Mesenchymal stem cell (in vitro differentiated cells and primary cell): ENCODE measurements at places on chromosomes 11 and 22.

DNA sequence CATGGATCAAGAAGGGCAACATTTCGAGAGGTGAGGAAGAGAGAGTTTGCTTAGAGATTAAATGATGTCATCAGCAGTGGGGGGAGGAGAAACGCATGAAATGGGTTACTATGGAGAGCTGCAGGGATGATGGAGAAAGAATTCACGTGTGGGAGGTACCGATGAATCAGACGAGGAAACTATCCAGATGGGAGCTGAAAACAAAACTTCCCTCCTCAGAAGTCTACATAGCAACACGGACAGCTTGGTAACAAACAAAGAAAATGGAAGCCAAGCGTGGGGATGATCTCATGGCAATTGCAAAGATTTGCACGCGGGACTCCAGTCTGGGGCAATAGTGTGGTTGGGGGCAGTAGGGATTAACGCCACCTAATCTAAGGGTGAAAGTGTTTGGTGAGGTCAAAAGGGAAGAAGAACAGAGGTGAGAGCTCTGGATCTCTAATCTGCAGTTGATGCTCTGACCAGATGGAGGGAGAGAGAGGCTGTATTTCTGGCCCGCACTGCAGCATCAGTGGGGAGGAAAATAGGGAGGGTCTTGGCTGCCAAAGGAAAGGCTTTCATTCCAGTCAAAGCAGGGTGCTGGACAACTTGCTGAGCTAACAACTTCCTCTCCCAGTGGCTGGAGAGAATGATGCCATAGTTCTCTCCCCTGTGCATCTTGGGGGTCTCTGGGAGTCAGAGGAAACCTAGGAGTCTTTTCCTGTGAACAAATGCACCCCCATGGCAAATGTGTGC lies 43.4 kb upstream of the CSNK2A3 start:
- peak; percentile 96 for DNase-seq

- no peak for DNase-seq
Observed at GRCh38 chr11:132977241-132977640, 555.1 kb downstream of the OPCML start.

- no peak for DNase-seq
Observed at GRCh38 chr22:37983860-37984791, at the start of gene SOX10. SOX10 (minus strand) TSS chr22:37984555; CDS start chr22:37983784, 771 bp downstream.

DNA sequence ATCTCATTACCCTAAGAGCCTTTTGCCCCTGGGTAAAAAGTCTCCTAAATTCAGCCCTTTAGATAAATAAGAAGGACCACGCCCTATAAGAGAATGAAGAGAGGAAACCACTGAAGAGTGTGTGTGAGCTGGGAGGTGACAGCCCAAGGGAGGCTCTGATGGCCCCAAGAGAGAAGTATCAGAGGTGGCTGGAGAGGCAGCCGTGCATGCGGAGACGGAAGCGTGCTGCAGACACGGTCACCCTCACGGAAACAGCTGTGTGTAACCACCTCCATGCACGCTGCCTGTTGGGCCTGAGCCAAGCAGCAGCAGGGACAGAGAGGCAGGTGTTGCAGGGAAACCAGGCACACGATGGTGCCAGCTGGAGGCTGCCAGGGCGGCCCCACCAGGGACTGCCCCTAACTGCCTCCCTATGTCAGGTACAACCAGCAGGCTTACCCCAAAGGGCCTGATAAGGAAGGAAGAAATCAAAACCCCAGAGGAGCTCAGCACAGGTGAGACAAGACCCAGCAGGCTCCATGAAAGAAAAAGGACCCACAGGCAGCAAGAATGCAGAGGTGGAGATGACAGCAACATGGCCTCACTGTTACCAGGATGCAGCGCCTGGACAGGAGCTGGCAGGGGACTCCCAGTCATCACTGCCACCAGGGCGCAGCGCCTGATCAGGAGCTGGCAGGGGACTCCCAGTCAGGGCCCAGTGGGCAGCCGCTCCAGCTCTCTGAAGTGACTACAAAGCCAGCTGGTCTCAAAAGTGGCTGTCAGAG lies 7.8 kb downstream of the LARGE2 start:
- DNase-seq, result no peak

DNA sequence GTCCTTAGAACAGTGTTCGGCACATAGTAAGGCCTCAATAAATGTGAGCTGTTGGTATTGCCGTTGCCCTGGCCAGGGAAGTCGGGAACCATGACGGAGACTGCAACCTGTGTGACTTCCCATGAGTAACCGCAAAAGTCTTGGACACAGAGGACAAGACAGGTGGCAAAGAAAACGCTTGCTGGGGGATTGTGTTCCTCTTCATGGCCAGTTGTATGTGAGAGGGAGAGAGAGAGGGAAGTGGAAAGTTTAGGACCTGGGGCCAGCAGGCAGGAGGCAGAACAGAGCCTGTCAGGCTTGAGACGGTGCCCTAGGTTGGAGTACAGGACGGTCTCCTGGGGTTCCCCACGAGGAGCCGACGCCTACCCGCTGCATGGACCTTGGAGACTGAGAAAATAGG lies 90.2 kb downstream of the CEP164 start:
- no peak for DNase-seq

GRCh38 chr22:27627444-27627833 lies 174.1 kb downstream of the MN1 start:
- peak; percentile 7 for DNase-seq

DNA sequence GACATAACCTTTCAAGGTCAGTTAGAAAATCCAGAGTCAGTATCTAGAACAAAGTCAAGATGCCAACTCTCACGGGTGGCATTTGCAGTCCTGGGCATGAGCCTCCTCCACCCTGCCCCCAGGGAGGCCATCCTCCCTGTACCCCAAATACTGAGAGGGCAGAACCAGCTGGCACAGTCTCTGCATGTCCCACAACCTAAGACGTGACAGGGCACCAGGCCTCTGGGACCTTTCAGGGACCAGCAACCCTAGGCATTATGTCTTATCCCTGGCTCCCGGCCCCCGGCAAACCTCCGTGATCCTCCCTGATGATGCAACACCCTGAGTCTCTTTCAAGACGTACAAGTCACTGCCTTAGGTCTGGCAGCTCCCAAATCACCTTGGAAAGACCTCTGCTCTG lies 2.0 kb downstream of the MB start:
- no peak for DNase-seq

DNA sequence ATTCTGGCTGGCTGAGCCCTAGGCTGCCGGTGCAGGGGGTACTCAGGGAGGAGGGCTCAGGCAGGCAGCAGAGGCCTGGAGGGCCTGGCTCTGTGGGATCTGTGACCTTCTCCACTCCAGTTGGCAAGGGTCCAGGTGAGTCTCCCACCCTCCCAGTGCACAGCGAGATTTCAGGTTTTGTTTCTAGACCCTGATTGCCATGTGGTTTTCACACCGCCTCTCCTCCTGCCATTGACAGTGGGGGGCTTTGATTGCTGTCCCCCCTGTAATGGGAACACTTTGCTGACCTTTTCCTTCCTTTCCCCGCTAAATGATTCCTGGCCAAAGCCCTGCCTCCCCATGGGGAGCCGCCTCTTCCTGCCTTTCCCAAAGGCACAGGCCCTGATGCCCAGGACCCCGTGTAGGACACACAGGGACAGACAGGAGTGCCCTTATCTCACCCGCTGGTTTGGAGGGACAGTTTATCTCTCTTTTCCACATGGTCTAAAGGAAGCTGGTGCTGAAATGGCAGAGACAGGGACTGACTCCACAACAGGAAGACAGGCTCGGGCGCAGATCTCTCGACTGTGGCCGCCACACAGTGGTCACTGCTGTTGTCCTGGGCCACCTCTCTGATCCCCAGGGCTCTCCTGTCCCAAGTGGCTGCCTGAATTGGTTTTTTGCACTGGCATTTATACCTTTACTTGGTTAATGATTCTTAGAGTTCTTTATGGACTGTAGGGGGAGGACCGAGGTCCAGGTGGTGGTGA lies 43.4 kb downstream of the BCR start:
- DNase-seq, result no peak

- no peak for DNase-seq
Observed at GRCh38 chr22:49765951-49766350, 61.7 kb downstream of the BRD1 start.

- DNase-seq, result peak; percentile 44
Observed at GRCh38 chr22:39266398-39267030, 21.7 kb upstream of the PDGFB start.

GRCh38 chr11:116772443-116773202 lies at the start of gene BUD13:
BUD13 (minus strand) TSS chr11:116772987; CDS start chr11:116772964, 23 bp downstream.
- DNase-seq, result peak; percentile 88

DNA sequence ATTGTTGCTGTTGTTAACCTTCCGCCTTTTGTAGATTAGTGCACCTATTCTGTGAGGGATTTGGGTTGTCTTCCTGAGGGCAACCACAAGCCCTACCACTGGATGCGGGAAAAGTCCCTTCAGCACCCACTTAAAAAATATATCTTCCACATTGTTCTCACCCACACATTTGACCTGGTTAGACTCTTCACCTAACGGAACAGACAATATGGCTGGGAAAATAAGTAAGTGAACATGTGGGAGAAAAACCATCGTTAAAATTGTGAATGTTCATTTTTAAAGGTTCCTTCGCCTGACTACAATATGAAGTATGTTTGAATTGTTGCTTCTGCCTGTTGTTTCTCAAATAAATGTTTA lies 72.0 kb upstream of the MPEG1 start:
- no peak for DNase-seq

GRCh38 chr11:116558504-116559211 lies 214.1 kb downstream of the BUD13 start:
- peak; percentile 35 for DNase-seq

DNA sequence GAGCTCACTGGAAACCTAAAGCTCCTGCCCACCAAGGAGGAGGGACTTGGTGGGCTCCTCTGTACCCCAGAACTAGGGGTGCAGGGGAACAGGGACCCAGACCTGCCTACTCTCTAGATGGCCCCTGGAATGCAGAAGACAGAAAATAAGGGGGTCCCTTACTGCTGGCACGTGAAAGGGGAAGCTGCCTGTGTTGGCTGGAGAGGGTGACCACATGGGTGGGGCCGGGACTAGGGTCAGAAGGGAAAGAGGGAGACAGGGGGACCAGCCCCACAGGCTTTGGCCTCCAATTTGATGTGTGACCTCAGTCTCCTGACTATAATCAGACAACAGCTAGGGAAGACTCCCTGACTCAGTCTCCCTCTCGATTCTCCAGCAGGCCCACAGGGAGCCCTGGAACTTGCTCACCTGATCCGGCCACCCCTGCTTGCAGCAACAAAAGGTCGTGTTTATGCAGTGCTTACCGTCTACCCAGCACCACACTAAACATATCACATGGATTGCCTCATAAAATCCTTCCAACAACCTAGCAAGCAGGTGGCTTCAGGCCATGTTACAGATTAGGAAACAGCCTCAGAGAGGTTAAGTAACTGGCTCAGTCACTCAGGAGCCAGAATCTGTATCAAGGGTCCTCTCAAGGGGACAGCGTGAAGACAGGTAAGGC lies 10.2 kb downstream of the ARAP1 start:
- peak; percentile 59 for DNase-seq

- no peak for DNase-seq
Observed at GRCh38 chr11:128629516-128630106, 42.3 kb upstream of the ETS1 start.

DNA sequence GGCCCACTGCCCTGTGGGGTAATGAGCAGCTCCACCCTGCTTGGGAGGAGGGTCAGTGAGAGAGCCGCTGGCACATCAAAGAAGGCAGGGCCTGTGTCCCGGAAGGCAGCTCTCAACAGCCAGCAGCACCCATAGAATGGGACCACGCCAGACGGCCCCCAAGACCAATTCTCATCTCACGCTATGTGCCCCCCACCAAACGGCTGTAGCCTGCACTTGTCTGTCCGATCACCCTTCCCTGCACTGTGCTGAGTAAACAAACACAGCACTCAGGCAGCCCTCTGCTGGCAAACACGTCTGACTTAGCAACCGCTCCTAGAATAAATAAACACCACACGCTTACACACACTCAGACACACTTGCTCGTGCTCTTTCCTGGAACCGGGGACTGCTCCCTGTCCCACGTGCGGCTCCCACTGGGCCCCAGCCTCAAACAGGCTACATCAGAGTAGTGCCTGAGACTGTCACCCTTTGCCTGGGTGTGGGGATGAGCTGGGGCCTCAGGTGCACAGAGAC lies 53.2 kb upstream of the CDON start:
- peak; percentile 97 for DNase-seq

- peak; percentile 22 for DNase-seq
Observed at GRCh38 chr11:13140873-13141655, 131.9 kb downstream of the RASSF10 start.

DNA sequence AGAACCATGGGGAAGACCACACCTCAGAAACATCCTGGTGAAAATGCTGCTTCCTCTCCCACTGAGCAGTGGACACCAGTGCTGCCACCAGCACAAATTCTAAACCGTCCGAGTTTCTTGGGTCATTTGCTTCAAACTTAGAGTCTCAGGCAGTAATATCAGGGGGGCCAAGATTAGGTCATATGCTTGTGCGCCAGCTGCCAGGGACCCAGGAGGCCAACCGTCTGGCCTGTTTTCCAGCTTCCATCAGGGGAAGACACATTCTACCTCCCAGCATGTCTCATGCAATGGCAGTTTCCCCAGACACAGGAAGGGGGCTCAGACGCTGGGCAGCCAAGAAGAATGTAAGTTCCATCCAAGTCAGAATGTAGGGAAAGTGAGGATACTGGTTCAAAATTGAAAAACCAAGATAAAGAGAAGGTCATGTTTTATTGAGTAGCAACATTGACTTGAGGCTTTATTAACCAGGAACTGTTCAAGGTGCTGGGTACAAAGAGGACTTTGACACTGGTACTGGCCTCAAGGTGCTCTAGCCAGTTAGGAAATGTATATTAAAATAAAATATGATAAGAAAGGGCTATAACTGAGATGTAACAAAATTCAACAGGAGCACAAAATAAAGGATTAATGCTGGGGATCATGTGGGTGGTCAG lies 59.7 kb upstream of the EED start:
- DNase-seq, result no peak

- no peak for DNase-seq
Observed at GRCh38 chr11:17077240-17077519, 287 bp downstream of the RPS13 start.

- peak; percentile 92 for DNase-seq
Observed at GRCh38 chr11:122741613-122742300, 86.2 kb downstream of the UBASH3B start.

- no peak for DNase-seq
Observed at GRCh38 chr11:49505231-49505630, 296.8 kb upstream of the FOLH1 start.

- no peak for DNase-seq
Observed at GRCh38 chr22:23255506-23256170, 75.3 kb downstream of the BCR start.

GRCh38 chr11:13030857-13031256 lies 21.7 kb downstream of the RASSF10 start:
- DNase-seq, result no peak

GRCh38 chr11:131637469-131638175 lies 267.2 kb downstream of the NTM start:
- DNase-seq, result no peak
